ENCODE measurements at places on chromosomes 4 and X.

GRCh38 chr4:142818476-142818875 lies 27.6 kb downstream of the INPP4B start:
- DNase-seq = peak; percentile 14

DNA sequence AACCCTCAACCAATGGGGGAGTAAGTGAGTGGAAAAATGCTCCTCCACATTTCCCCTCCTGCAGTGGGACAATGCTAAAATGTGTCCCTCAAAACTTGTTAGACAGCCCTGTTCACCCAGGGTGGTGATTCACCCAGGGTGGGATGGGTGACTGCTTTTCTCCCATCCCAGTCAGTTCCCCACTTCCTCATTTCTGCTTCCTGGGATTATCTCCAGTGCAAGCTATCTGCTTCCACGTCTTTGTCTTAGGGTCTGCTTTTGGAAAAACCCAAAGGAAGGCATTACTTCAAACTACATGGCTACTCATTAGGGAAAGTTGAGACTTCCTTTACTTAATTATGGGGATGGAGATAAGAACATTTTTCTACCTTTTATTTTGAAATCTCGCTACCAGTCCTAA lies 45.5 kb downstream of the ETNPPL start:
- no peak for DNase-seq

GRCh38 chrX:153948002-153948466 lies 3.6 kb upstream of the RENBP start:
- no peak for DNase-seq

GRCh38 chrX:50068285-50068563 lies 132.6 kb downstream of the AKAP4 start:
- DNase-seq = no peak

DNA sequence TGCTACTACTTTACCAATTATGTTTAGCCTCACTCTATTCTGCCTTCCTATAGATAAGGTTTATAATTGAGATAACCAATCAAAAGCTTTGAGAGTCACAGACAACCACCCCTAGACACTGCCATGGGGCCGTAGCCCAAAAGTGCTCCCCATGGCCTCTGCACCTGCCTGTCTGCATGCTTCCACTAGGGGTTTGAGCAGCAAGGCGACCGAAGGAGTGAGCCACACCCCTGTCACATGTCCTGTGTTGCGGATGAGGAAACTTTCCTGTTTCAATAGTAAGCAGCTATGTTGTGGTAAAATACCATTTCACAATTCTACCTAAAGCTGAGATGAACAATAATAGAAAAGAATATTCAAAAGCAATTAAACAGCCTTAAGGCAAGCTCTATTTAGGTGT lies 856.0 kb upstream of the FRG1 start:
- DNase-seq = no peak

GRCh38 chrX:101931136-101931487 lies 715 bp downstream of the ZMAT1 start:
- DNase-seq = no peak

- peak; percentile 97 for DNase-seq
These were observed 105.8 kb upstream of the EGFL6 start for GRCh38 chrX:13463608-13464007.

DNA sequence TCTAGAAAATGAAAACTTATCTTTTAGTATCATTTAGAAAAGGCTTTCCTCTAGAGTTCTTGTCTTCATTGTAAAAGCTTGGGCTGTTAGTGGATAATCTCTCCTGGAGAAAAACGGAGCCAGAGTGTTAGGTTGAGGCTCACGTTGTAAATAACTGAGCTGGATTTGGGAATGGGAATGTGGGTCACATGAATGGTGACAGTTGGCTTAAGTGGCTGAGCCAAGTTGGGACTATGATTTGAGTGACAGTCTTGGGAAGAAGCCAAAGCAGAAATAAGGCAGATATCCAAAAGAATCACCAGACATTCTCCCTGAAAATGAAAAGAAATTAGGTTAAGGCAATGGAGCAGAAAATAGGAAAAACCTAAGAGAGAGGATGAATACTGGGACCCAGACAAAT lies 33.6 kb upstream of the PDGFC start:
- DNase-seq = no peak

DNA sequence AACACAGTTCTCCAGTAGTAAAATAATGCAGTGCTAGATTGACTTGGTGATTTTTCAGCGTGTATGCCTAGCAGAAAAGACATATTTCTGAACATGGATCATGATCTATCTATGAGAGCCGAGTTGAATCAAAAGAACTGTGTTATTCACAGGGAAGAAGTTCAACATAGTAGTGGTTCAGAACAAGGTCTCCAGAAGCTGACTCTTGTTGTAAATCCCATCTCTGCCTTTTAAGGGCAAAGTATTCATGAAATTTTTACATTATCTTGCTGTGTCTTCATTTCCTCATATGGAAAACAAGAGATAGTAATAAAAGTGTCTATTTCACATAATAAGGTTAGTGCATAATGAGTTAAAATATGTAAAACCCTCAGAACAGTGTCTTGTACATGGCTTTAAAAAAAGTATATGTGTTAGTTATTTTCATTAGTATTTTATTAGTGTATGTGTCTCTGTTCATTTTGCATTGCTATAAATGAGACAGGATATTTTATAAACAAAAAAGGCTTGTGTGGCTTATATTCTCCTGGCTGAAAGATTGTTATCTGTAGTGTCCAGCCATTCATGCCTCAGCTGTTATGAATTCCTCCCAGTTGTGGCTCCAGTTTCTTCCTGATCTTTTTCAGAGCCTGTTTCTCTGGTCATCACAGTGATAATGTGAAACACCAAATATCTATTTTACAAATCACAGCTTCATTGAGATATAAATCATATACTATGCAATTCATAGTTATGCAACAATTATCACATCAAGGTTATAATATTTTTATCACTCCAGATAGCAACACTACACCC lies 1351.2 kb downstream of the STIM2 start:
- DNase-seq = peak; percentile 55

DNA sequence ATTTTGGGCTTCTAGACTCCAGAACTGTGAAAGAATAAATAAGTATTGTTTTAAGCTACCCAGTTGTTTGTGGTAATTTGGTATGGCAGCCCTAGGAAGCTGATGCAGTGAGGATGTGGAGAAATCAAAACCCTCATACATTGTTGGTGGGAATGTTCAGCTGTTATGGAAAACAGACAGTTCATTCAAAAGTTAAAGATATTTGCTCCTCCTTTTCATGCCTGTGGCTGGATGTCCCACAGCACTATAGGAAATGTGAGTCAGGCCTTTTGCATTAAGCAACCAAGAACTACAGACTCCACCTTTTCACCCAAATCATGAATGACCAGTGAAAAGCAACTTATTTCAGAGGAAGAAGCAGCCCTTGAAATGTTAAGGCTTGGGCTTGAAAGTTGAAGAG lies 6.7 kb downstream of the BBS12 start:
- DNase-seq = peak; percentile 90

GRCh38 chr4:122577808-122578781 lies 42.8 kb downstream of the IL21 start:
- DNase-seq = peak; percentile 76

DNA sequence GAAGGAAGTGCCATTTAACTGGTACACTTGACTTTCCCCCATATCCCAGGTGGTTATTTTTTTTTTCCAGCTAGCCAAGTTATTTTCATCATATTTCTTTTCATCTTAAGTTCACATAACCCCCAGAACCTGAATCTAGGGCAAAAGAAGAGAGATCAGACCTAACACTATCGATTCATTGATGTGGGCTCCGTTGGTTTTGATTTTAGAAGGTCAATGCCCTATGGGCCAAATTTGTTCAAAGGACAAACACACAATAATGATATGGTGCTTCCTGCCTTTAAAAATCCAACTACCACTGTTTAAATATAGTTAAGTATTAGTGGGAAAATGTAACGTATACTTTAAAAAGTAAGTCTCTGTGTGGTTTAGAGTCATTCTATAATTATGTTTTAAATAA lies 665.7 kb downstream of the ZNF674 start:
- DNase-seq = no peak

DNA sequence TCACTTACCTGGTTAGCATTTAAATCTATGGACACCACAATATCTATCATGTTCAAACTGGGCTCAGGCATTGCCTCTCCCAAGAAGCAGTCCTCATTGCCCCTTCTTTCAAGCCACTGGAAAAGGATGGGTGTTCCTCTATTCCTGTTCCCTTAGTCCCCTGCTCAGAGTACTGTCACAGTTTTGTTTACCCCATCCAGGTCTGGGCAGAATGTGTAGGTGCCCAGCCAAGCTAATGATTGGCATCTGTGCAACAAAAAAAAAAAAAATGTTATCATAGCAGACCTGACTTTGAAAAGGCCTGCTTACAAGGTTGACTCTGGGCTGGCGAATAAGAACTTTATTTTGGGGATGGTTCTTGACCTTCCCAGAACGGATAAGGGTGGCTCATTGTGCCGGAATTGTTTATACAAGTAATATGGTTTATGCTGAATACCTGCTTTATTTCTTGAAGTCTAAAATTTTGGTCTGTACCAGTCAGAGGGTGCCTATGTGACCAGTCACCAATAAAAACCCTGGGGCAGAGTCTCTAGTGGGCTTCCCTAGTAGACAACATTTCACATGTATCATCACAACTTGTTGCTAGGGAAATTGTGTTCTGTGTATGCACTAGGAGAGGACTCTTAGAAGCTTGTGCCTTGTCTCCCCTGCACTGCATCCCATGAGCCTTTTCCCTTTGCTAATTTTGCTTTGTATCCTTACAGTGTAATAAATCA lies 47.9 kb downstream of the JADE3 start:
- DNase-seq = no peak

DNA sequence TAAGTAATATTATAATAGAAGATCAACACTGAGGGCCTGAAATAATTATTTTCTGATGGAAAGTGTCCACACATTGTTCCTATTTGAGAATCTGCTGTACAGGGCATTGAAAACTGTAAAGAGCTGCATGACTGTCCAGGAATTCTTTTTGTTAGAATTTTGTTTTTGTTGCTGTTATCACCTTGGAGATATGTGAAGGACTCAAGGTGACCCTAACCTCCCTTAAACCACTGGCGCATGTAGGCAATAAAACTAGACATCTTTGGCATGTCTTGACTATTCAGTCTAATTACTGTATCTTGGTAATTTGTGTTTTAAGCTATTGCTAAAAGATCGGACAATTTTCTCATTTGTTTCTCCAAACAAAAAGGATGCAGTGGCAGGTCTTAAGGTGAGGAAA lies 55.5 kb upstream of the SMIM10 start:
- DNase-seq = no peak

- no peak for DNase-seq
These were observed 12.4 kb upstream of the CXXC4 start for GRCh38 chr4:104507112-104507511.

DNA sequence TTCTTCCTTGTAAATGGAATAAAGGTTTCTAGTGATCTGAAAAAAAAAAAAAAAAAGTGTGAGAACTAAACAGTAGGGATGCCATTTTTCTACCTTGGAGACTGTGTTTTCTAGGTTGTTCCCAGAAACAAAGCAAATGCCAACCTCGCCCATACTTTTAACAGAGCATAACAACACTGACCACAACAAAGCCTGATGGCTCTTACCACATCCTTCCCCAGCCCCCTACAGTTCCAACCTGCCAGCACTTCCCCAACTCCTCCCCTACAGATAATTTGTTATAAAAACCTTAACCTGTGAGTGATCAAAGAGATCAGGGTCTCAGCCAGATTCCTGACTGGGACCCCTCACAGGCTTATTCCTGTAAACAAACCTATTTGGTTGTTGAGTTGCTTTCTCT lies 940.0 kb downstream of the SH3BGRL start:
- no peak for DNase-seq

DNA sequence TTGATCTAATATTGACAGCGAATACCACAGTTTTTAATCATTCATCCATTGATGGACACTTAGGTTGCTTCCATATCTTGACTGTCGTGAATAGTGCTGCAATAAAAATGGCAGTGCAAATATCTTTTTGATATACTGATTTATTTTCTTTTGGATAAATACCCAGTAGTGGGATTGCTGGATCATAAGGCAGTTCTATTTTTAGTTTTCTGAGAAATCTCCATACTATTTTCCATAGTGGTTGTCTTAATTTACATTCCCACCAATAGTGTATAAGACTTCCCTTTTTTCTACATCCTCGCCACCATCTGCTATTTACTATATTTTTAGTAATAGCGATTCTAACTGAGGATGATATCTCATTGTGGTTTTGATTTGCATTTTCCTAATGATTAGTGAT lies 100.1 kb downstream of the SMARCA1 start:
- DNase-seq = no peak

DNA sequence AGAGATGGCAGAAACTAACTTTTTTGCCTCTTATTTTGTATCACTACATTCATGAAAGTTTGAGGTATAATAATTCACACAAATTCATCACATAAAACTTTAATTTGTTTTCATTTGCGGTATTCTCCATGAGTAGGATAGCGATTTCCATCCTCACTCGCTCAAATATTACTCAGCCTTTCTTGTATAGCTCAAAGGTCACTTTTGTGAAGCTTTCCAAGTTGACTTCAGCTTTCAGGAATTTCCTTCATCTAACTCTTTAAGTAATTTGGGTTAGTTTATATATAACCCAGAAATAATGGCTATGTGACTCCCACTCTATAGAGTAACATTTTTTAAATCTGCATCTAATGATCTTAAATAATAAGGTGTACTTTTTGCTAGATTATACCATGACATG lies 314.4 kb downstream of the IL1RAPL1 start:
- DNase-seq = peak; percentile 45

- peak; percentile 34 for DNase-seq
These were observed 337.8 kb downstream of the ARHGAP24 start for GRCh38 chr4:85812776-85813175.

DNA sequence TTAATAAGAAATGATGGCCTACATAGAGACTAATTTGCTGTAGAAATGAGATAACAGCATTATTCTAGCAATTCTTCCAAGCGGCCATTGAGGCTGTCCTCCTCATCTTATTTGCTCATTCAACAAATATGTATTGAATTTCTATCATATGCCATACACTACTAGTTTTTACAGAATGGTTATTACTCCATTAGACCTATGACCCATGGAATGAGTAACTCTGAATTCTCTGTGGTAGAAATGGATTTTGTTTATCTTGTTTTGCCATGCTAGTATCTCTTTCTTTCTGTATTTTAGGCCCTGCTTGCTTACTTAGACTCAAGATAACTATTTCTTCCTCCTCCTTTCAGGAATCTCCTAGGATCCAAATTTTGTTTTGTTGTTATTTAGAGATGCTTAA lies 103.5 kb downstream of the RPA4 start:
- DNase-seq = peak; percentile 13

DNA sequence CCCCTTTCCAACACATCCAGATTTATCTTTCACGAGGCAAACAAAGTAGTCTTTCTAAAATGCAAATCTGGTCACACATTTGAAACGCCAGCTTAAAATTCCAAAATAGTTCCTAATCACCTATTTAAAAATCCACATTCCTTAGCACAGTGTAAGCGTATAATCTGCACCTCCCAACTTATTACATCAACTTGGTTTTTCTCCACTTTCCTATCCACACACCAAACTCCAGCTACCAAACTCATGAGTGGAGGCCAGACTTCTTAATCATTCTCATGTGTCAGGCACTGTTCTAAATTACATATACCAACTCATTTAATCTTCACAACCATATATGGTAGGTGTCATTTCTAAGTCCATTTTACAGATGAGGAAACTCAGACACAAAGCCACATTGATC lies 33.8 kb downstream of the ENOX2 start:
- DNase-seq = peak; percentile 43

All from fibroblast of upper back skin (primary cell).